ENCODE measurements at places on chromosomes 5 and 9.

DNA sequence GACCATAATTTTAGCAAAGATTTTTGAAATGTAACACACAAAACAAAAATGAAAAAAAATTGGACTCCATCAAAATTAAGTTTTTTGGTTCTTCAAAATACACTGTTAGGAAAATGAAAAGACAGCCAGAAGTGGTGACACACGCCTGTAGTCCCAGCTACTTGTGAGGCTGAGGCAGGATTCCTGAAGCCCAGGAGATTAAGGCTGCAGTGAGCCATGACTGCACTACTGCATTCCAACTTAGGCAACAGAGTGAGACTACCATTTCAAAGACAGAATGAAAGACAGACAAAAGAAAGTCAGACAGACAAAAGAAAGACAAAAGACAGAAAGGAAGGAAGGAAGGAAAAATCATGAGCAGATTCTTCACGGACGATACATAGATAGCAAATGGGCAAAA lies 7.5 kb downstream of the DIAPH1 start:
- no peak for DNase-seq

- DNase-seq: no peak
Observed at GRCh38 chr5:129399069-129399468, 61.0 kb upstream of the ADAMTS19 start.

- DNase-seq: peak; percentile 4
Observed at GRCh38 chr5:116600876-116601275, 26.3 kb upstream of the SEMA6A start.

DNA sequence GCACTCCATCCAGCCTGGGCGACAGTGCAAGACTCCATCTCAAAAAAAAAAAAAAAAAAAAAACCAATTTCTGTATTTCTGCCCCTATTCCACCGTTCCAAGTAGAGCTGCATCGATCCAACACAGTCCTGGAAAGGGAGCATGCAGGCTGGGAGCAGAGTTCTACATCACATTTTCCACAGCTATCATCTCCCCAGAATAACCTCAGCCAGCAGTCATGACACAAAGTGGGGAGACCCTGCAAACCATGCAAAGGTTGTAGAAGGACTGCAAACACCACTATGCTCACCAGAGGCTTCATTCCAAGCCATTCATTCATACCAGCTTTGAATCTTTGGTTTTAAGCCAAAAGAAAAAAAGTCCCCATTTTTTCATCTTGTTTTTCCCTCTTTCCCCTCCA lies 20.8 kb upstream of the ZNF354A start:
- DNase-seq: no peak

DNA sequence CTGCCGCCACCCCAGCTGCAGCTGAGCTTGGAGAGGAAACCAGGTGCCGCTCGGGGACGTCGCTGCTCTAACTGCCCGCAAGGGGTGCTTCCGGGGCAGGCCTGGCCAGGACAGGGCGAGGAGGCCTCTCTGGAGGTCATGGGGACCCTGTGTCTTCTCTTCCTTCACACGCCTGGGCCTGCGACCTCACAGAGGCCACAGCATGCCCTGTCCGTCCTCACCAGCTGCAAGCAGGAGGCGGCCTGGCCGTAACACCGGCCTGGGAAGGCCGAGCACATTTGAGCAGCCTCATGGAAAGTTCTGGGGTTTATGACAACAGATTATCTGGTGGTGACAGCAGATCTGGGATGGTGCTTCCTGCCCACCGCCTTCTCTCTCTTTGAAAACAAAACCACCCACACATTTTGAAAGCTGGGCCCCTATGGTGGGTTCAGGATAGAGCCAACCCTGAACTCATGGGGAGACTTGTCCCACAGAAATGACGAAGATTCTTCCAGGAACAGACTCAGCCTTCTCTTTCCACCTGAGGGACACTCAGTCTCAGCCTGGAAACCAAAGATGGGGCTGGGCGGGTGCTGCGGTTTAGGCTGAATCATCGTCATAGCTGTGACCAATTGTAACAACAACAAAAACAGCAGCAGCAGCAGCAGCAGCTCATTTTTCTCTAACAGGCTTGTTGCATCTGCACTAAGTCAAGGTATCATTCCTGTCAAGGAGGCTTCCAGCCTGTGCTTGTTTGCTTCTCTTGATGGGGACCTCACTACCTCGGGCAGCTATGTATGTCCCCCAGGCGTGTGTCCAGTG lies 99.6 kb upstream of the RAPGEF1 start:
- peak; percentile 9 for DNase-seq

DNA sequence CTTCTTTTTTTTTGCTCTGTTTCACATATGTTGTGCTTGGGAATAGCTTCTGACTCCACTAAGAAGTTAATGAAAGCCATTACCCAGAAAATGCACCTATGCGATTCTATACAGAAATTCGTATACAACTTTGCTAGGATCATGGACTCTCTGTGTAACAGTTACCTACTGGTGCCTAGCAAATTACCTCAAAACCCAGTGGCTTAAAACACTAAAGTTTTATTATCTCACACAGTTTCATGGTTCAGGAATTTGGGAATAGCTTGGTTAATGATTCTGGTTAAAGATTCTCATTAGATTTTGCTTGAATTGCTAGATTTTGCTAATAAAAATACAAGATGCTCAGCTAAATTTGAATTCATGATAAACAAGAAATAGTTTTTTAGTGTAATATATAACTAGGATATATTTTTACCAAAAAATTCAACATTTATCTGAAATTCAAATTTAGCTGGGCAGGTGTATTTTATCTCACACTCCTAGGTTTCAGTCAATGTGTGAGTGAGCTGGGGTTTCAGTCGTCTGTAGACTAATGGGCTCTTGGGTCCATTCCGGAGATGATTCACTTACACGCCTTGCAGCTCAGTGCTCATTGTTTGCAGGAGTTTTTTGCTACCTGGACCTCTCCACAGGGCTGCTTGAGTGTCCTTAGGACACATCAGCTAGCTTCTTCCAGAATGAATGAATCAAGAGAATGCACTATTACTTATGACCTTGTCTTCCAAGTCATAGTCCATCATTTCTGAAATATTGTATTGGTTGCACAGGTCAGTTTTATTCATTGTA lies 75.1 kb downstream of the MROH2B start:
- DNase-seq: no peak

DNA sequence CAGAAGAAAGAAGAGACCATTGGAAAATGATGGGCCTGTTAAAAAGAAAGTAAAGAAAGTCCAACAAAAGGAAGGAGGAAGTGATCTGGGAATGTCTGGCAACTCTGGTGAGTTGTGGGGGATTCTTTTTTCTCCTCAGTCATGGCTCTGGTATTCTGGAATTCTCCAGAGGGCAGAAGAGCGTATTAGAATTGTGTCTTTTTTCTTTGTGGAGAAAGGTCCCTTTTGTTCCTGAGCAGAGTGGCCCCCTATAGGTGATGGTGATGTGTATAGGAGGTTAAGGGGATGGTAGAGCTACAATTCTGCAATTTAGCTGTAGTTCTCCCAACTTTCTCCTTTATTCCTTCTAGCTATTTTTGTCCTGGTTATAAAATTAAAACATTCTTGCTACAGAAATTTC lies 1.6 kb upstream of the DHFR start:
- peak; percentile 12 for DNase-seq

- DNase-seq: no peak
Observed at GRCh38 chr5:18761801-18762200, 1127.5 kb downstream of the TAF11L14 start.

Data from fibroblast of skin of left quadriceps (primary cell).